ENCODE measurements at places on chromosomes 3 and 15.

DNA sequence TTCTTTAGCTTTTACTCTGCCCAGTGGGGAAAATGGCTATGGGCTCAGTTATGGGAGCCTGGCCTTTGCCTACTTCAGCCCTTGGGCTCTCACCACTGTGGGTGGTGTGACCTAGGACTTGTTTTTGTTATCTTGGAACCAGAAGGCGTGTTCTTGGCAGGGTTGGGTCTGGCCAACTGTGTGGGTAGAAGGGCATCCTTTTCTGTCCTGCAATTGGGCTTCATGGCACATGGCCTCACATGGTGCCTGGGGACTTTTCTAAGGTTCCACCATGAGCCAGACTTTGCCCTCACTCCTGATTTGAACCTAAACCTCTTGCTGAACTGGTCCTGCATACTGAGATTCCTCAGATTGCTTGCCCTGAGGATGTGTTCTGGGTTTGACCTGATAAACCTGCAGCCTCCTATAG lies 1.7 kb downstream of the GLYCTK start:
- DNase-seq: no peak

GRCh38 chr3:99041747-99042146 lies 140.3 kb upstream of the DCBLD2 start:
- DNase-seq: no peak

DNA sequence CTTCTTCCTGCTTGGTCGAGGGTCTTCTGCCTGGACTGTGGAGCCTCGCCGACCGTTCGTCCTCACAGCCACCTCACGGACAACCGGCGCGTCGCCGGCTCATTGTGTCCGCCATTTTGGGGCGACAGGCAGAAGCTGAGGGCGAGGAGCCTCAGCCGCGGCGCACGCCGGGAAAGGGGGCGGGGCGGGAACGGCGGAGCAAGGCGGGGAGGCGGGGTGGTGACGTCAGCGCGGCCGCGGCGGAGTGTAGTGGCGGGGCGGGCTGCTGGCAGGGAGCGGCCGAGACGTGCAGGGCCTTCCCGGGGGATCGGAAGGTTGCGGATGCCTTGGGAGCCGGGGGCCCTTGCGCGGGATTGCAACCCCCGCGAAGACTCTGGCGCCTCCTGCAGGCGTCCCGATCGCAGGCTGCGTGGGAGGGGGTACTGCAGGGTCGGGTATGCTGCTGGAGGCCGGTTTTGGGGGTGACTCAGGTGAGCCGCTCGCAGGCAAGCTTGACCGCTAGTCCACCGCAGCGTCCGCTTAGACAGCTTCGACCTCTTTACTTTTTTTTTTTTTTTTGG lies at the start of gene WDR82:
WDR82 (minus strand) TSS at position 140 of the 560 bp plus-strand sequence. CDS start 288 bp downstream, outside the sequence.
- peak; percentile 98 for DNase-seq

DNA sequence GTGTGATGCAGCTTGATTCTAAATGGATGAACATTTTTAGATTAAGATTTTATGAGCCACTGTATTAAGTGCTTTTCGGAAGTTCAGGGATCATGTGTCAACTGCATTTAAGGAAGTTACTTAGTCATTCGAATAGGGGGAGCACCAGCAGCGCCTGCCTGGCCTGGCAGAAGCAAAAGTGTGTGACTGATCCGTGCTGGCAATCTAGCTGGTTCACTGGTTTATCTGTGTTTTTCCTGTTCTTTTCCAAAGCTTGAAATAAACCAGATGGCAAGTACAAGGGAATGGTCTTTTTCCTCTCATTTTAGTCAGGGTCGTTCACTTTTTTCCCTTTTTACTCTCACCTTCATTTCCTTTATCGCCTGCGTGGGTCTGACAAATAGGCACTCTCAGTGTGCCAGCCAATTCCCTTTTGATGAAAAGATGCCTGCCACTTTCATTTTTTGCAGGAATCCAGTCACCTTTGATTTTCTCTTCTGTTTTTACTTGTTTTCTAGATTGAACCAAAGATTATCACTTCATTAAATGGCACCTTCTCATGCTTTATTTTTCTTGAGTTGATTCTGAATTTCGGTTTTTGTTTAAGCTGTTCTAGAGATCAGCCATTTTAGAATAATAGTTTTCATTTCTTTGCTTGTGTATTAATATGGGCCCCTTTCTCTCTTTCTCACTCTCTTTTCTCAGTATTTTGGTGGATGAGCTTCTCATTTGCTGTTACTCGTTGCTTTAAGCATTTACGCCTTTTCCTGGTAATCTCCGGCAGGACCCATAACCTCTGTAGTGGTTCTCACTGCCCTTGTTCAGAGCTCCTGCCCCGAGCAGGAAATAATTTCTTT lies 2.8 kb downstream of the ABHD2 start:
- DNase-seq: no peak

- peak; percentile 81 for DNase-seq
Measured at GRCh38 chr3:192915304-192915703, 2.4 kb downstream of the MB21D2 start.

GRCh38 chr15:70362886-70363285 lies 265.2 kb upstream of the TLE3 start:
- peak; percentile 77 for DNase-seq

GRCh38 chr3:30289324-30289723 lies 317.1 kb upstream of the TGFBR2 start:
- no peak for DNase-seq

GRCh38 chr3:129605922-129606635 lies 397 bp downstream of the PLXND1 start:
- peak; percentile 54 for DNase-seq

DNA sequence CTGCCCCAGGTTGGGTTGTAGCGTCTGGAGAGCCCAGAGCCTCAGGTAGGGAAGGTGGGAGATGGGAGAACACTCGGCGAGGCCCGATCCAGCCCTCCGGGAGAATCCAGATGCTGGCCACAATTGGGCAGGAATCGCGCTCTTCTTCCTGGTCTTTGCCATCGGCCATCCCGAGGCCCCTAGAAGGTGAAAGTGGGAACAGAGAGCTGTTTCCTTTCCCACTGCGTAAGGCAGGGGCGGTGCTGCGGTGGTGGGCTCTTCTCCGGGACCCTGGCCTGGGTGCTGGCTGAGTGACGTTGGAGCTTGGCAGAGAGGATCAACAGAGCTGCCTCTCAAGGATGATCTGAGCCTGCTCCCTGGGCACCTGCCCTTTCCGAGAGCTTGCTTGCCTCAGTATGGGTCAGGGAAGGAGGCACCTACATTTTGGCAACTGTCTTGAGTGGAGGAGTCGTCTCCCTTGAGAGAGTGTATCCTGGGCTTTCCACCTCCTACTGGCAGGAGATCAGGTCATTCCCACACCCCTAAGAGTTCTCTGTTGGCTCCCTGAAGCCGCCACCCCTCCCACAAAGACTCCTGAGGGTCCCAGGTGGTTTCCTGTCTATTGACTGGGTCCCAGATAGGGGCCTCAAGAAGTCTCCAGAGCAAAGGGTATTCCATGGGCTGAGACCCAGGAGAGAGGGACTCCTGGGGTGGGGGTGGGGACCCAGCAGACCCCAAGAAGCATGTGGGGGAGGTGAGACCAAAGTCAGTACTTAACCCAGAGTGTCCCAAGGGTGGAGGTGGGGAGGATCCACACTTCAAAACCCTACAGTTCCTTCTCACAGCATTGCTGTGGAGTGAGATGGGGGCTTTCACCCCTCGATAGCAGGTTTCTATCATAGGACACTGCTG lies 1.6 kb downstream of the C15orf39 start:
- peak; percentile 15 for DNase-seq

DNA sequence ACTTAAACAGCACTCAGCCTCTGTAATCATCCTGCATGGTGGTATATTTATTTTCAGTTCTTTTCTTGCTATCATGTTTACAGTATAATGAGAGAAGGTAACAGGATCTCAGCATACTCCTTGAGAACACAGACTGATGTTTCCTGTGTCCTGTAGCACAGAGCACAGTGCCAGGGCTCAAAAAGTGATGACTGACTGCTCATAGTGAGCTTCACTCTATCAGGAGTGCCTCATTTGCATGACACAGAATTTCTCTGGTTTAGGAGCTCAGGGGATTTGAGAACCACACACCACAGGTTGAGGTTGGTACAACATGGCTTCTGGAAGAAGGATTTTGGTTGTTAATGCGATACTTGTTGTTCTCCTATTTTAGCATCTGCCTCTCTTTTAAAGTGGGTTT lies 68.5 kb upstream of the SLC2A2 start:
- DNase-seq: peak; percentile 22

DNA sequence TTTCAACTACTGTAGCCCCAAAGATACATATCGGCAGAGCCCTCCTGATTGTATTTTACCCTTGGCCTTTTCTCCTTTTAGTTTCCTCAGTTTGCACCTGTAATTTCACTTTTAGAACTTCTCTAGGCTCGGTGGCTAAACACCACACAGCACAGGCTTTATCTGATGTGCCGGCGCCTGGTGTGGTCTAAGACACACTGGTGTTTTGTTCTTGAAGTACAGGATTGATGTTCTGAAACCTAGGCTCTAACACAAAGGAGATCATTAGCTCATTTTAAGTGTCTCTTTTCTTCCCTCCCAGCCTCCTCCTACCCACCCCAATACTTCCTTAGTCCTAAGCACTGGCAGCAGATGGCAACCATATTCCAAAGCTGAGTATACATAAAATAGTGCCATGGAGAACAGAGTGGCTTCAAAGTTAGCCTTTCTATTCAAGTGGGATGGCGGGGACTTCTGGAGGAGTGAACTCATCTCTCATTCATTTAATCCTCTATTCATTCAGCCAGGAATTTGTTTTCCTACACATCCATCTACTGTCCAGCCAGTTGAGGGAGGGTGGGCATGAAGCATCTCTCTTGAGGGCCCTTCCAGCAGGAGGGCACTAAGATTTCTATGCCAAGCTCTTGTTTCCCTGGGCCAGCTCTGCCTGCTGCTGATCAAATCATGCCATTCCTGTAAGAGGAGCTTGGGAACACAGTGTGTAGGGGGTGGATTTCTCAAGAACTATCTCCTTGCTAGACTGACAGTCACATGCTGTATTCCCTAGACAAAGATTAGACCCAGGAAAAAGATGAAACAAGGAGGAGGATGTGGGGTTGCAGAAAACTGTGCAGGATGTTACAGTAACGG lies 71.2 kb downstream of the TIGIT start:
- peak; percentile 10 for DNase-seq

- DNase-seq: no peak
Measured at GRCh38 chr3:143573610-143574303, 274.5 kb downstream of the SLC9A9 start.

GRCh38 chr15:66862111-66862939 lies 160.3 kb downstream of the SMAD6 start:
- DNase-seq: no peak

DNA sequence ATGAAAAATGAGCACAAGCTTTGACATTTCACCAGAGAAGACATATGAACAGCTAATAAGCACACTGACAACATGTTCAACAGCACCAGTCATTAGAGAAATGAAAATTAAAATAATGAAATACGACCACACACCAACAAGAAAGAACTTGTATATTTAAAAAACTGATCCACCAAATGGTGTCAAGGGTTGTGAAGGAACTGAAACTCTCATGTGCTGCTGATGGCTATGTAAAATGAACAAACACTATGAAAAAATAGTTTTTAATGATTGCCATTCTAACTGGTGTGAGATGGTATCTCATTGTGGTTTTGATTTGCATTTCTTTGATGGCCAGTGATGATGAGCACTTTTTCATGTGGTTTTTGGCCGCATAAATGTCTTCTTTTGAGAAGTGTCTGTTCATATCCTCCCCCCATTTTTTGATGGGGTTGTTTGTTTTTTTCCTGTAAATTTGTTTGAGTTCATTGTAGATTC lies 193.8 kb downstream of the SCAPER start:
- DNase-seq: no peak

DNA sequence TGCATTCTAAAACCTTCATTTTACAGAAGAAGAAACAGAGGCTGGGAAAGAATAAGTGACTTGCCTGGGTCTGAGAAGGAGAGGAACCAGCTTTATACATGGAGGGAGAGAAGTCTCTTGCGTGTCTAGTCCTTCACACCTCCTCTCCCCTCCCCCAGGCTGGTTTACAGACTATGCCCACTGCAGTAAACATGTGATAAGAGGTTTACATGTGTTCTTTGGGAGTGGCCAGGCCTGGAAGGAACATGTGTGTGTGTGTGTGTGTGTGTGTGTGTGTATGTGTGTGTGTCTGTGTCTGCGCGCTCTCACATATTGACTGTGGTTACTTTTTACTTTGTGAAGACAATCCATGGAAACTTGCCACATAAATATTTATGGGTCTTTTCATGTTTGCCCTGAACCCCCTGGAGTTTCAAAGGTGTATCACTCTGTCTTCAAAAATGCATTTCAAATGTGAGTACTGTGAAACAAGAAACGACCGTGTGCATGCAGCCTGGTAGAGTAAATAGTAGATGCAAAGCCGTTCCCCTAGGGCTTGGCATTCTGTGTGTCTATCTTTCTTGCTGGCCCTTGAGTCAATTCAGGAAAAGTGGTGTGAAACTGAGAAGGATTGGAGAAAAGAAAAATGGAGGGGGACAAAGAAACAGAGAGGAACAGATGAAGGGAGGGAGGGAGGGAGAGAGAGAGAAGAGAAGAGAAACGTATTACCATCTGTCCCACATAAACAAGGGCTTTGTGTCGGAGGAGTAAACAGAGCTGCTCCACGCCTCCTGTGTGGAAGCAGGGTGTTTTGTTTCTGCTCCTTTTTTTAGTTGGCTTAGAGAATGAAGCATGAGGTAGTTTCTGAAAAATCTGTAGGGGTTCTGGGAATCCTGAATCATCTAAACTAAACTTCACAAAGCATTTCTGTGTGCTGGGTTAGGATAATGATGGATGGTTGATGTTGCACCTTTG lies 51.7 kb downstream of the CLDN11 start:
- DNase-seq: no peak

GRCh38 chr15:67171471-67171870 lies 83.0 kb downstream of the AAGAB start:
- DNase-seq: no peak

GRCh38 chr3:30904996-30905395 lies 10.5 kb upstream of the GADL1 start:
- DNase-seq: no peak

DNA sequence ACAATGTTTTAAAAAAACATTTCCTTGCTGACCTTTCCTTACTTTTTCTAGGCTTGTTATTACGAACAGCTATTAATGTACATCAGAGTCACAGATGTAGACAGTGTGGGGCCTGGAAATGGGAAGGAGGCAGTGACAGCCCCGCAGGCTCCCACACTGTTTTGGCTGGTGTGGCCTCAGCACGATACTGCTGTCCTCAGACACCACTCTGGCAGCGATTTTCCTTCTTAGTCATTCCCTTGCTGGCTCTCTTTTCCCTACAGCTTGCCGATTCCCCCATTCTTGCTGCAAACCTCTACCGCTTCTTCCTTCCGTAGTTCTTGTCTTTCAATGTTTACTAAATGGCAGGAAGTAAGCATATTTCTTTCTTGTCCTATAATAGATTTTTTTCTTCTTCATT lies 113.1 kb downstream of the ABI3BP start:
- DNase-seq: peak; percentile 10

DNA sequence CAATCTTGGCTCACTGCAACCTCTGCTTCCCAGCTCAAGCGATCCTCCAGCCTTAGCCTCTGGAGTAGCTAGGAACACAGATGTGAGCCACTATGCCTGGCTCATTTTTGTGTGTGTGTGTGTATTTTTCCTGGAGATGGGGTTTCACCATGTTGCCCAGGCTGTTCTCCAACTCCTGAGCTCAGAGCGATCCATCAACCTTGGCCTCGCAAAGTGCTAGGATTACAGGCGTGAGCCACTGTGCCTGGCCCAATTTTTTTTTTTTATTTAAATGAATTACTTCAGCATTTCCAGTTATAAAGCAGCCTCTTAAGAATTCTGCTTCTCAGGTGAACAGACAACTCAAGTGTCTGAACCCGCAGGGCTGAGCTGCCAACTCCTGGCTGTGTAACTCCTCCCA lies 20.1 kb upstream of the ST3GAL6 start:
- DNase-seq: no peak

- no peak for DNase-seq
Measured at GRCh38 chr3:13277860-13278531, 142.1 kb downstream of the NUP210 start.
